ENCODE measurements at places on chromosomes 4 and X.

DNA sequence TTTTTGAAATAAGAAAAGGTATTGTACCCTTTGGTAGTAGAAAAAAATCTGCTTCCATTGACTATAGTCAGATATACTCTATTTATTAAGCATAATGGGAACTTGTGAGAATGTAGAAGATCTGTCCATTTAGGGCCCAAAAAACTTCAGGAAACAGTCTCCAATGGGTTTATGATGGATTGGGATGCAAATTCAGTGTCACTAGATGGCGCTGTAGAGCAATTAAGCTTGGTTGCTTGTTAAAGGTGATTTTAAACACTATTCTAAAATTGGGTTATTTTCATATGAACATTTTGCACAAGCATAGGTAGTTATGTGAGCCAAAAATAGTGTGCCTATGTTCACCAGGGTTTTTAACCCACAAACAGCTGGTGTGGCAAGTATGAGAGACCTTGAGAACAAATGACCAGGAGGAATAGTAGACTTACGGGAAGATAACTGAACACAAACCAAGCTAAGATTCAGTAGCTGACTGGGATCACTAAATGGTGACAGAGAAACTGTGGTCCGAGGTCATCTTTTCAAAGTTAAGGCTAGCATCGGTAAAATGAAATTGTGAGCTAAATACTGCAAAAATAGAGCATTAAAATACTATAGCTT lies 80.3 kb upstream of the LSM6 start:
- DNase-seq = peak; percentile 55

DNA sequence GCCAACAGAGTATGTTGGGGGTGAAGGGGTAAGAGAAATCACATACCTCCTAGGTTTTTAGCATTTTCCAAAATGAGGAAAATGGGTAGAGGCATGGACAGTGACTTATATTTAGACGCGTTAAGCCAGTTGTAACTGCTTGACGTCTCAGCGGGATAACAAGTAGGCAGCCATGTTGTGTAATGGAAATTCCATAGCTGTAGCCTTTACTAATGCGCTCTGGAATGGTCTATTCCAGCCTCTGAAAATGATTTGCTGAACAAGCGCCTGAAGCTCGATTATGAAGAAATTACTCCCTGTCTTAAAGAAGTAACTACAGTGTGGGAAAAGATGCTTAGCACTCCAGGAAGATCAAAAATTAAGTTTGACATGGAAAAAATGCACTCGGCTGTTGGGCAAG lies 135.5 kb downstream of the PTTG2 start:
- no peak for DNase-seq

DNA sequence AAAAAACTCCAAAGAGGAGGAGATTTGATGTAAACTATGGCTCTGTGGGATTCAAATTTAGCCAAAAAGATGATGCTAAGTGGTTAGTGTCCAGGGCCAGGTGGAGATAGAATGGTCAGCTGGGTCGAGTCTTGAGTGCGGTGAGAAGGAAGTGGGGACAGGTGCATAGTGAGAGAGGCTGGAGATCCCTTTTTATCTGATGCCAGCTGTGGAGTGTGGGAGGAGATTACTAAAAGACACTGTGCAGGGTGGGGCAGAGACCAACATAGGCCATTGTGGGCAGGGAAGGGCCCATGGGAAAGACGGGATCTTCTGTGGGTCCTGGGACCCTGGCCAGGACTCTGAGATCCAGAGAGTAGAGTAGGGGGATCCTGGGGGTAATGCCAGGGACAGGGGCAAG lies 34.6 kb upstream of the LEF1 start:
- no peak for DNase-seq

- DNase-seq = no peak
Observed at GRCh38 chr4:27947302-27947701, 1086.7 kb downstream of the STIM2 start.

- no peak for DNase-seq
Observed at GRCh38 chrX:153934148-153934761, 582 bp downstream of the NAA10 start.

All from activated CD8-positive, alpha-beta T cell treated with anti-CD3 and anti-CD28 coated beads for 36 hours (primary cell).